Activated naive CD4-positive, alpha-beta T cell treated with anti-CD3 and anti-CD28 coated beads, Interleukin-2, amount 50 U/mL, for 16 hours (primary cell): ENCODE measurements at places on chromosomes 1 and 21.

- no peak for DNase-seq
These were observed 26.4 kb downstream of the KCNA10 start for GRCh38 chr1:110492573-110492972.

DNA sequence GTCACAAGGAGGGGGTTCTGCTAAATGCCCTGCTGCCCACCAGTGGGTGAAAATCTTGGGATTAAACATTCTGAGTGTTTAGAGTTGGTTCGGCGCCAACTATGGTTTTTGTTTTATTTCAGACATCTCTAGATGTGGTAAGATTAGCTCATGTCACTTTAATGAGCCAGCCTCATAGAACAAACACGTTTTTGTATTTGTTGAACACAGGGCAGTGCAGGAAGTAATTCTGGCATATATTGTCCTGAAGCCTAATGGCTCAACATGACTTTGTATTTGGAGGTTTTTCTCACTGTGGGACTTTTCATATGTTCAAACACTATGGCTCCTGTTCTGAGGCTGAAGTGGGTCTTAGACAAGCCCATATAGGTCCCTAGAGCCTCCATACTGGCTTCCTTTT is 107.8 kb downstream of the NGF start:
- DNase-seq: no peak

DNA sequence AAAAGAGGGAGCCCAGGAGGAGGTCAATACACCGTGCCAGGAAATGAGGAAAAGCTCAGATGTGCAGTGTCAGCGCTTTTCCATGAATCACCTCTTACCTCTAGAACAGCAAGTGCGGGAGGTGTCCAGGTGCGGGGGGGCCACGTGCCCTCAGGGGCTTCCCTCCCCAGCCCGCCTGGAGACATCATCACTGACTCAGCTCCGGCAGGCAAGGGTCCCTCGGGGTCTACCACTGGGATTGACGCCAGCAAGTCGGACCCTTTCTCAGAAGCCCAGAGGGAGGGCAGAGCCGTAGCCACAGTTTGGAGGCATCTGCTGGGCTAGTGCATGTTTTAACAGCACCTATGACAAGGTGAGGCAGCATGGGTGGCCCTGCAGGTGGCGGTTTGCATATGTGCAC is 67.4 kb upstream of the TRAPPC10 start:
- DNase-seq: no peak

DNA sequence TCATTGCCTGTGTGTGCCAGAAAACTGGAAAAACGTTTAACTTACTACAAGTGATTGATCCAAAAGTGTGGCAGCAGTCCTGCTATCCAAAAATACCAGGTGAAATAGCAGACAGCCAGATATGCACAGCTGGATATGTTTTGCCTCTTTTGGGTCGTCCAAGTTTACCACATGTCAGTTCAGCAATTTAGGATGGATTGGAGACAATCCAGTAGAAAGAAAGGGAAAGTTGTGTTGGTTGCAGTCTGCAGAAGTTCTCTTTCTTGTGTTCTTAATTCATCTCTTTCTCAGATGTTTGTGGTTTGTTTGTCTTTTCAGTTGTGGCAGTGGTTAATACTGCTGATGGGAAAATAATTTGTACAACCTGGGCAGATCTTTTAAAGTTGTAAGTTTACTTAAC is 645.0 kb downstream of the PTPRC start:
- no peak for DNase-seq

DNA sequence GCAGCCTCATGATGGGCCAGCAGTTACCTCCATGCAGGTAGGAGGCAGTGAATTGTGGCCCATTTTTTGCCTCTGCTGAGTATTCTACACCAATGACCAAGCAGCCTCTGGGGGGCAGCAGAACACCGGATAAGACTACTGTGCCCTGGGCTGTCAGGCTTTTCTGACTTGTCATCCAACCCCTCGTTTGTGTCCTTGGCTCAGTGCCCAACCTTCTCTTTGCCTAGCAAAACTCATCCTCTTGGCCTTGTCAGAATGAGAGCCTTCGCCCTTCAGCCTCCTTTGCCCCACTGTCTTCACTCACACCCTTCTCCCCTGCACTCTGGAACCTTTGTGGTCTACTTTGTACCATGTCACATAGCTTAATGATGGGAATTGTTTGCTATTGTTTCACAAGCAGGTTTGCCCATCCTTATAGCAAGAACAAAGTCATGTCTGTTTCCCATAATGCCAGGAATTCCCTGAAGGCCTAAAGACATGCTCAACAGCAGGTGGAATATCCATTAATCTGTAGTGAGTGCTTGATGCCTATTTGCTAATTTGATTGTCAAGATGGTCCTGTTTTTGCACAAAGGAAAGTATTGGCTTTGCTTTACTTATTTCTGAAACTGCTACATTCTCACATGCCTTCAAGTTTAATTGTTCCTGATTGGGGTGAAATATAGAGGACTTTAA is 255.9 kb downstream of the HHAT start:
- peak; percentile 71 for DNase-seq
